ENCODE measurements at places on chromosomes 16 and 17.
A peak's percentile ranks its signal among the peaks of the same experiment; 100 is the strongest.

- no peak for DNase-seq
Measured at GRCh38 chr17:46983782-46984181, 4.7 kb upstream of the RPRML start.

DNA sequence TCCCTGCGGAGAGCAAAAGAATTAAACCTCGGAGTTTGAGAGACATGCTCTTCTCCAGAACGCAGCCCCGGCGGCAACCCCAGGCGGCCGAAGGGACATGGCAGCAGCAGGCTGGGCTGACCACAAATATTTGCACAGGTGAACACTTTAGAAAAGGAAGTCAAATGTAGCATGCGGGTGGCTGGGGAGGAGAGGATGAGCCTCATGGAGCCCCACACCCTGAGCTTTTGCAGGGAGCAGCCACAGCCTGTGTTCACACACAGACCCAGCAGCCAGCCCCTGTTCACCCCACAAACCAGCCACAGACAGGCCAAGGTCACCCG lies 17.8 kb downstream of the HS3ST6 start:
- DNase-seq: no peak

- no peak for DNase-seq
Measured at GRCh38 chr16:50836121-50836621, 94.3 kb downstream of the CYLD start.

GRCh38 chr16:30637944-30638343 lies 12.8 kb upstream of the PRR14 start:
- no peak for DNase-seq

GRCh38 chr16:56615353-56615752 lies 7.0 kb downstream of the MT2A start:
- no peak for DNase-seq

GRCh38 chr17:79220713-79221291 lies 146.2 kb downstream of the ENGASE start:
- no peak for DNase-seq

- no peak for DNase-seq
Measured at GRCh38 chr16:50259334-50260205, 6.8 kb upstream of the ADCY7 start.

DNA sequence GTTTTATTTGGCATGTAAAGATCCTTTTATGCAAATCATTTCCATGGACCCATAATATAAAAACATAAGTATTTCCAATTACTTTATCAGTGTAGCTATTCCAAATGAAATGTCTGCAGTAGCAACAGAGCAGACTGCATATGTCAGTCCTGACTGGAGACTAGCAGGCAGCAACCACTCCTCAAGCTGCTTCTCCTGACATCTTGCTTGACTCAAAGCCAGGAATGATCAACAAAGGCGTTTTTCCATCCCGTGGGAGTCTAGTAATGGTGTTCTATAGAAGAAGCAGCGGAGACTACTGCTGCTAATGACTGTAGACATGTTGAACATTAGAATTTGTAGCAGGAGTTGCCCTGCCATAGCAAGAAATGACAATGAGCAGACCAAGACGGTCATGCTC lies 73.2 kb upstream of the AKTIP start:
- DNase-seq: no peak

DNA sequence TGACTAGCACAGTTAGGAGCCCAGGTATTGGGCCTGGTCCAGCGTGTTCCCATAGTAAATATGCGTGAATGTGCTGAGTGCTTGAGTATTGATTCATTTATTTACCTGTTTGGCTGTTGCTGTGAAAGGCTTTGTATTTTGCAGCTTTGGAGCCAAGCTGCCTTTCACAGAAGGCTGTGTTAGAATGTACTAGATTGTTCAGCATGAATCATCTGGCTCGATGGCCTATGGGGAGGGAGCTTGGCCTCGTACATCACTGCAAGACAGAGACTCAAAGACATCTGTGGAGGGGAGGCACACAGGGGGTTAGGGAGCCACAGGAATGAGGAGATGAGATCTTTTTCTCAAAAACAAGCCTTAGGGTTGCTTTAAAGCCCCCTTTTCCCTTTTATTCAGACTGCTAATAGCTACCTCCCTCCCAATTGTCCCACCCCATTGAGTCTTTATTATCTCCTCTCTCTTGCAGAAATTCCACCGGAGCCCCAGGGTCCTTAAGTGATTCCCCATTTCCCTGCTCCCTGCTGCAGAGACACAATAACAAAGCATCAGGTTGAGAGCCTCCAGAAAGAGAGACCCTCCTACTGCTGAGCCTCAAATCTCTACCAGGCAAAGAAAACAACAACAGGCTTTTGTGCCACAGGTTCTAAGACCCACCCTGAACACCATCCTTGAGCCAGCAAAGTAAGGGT lies 307.2 kb downstream of the ABCC12 start:
- no peak for DNase-seq

DNA sequence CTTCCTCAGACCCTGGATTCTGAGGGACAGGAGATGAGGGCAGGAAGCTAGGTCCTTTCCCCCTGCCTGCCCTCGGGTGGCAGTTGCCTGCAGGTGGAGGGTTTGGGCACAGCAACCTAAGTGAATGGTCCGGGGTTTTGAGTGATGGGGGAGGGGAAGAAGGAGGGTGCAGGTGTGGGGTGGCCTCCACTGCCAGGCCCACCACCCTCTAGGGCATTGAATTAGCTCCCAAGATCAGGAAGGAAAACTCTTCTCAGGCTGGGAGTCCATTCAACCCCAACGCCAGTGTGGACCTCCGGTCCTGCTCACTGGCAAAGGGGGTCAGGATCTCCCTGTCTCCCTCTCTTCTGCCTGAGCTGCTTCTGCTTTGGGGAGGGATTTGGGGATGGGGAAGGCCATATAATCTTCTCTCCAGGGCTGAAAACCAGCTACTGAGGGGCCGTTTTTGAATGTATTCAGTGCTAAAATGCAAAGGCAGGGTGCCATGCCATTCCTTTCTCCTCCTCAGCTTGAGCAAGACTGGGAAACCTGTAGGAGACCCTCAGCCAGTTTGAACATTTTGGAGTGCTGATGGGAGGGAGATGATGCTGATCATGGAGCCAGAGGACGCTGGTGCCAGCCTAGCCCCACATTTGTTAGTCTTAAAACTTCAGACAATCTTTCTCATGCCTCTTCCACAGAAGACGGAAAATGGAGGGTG lies 18.8 kb downstream of the GRB7 start:
- no peak for DNase-seq

- no peak for DNase-seq
Measured at GRCh38 chr17:9021158-9021991, at the start of gene NTN1. Gene NTN1, plus strand, starts transcription at chr17:9021510. Its CDS starts 864 bp downstream, at chr17:9022374.

GRCh38 chr16:81826523-81826922 lies 47.4 kb downstream of the PLCG2 start:
- no peak for DNase-seq

- DNase-seq: no peak
Measured at GRCh38 chr17:12342609-12343435, 322.1 kb downstream of the MAP2K4 start.

- DNase-seq: no peak
Measured at GRCh38 chr16:82684256-82684655, 57.5 kb downstream of the CDH13 start.

- no peak for DNase-seq
Measured at GRCh38 chr17:46991617-46992016, 12.6 kb upstream of the RPRML start.

DNA sequence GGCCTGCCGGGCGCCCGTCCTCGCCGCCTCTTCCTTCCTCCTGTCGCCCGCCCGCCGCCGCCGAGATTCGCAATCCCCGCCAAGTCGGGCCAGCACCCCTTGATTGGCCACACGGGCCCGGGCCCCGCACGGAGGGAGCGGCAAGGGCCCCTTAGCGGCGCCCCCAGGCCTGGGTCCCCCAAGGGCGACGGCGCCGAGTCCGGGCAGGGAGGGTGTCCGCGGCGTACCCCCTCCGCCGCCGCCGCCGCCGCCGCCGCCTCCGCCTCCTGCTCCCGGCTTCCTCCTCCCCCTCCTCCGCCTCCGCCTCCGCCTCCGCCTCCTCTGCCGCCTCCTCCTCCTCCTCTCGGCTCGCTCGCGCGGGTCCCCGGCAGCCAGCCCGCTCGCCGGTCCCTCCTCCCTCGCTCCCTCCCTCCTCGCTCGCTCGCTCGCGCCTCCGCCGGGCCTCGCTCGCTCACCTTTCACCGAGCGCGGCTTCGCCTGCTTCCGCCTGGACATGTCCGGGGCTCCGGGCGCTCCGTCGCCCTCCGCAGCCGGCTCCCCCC lies 561 bp downstream of the ZNF423 start:
- DNase-seq: peak; percentile 15

DNA sequence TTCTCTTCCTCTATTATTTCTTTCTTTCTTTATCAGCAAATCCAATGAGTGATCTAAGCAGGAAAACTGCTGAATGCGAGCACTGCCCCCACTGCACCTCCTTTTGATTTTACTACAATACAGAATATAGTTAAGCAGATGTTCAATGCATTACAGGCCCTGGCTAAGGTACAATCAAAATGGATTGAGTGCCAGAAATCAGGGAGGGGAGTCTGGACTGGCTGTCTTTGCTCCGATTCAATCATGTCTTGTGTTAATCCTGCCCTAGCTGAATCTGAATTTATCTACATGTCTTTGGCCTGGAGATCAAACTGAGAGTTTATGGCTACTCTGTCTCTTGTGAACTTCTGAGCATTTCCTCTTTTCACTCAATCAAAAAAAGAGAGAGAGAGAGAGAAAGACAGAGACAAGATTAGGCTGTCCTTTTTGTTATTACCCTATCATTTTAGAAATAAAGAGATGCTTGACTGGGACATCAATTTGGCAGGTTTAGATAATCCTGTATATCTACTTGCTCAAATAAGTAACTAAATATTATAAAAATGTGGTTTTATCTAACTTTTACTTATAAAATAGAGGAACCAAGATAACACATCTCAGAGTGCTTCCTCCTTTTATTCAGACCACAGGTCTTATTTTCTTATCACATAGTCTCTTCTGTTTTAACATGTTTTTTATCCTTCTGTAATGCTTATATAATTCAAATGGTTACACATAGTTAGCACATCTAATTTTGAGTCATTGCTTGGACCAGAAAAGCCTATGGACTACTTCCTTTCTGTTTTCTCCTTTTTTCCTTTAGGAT lies 656.2 kb downstream of the KCNJ2 start:
- DNase-seq: no peak

DNA sequence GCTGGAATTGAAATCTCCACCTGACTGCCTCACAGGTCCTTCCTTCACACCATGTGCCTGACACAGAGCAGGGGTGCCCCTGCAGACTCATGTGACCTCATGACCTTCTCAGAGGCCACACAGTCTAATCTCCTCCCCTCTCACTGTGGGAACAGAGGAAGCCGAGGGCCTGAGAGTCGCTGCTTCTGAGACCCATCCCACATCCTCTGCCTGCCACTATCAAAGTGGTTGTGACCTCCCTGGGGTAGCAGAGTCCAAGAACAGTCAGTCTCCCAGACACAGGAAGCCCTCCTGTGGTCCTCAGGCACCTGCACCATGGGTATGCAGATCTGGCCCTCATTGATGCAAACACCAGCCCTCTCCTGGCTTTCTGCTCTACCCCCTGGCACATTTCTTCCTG lies 78.5 kb downstream of the RAB11FIP4 start:
- no peak for DNase-seq

- no peak for DNase-seq
Measured at GRCh38 chr16:10665166-10665565, 29.6 kb downstream of the TEKT5 start.

DNA sequence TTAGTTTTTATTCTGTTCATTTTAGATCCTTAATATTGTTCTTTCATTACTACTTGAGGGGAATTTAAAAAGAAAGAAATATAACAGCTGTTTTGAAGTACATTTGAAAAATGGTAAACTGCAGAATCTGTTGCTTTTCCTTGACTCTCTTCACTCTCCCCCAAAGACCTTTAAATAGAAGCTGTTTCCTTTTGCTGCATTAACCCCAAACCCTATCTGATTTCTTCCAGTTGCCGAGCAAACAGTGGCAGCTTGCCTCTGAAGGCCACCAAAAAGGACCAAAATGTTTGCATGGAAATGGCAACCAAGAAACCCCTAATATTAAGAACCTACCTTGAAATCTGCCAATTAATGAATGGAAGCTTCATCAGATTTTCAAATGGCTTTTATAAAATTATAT lies 37.1 kb downstream of the PRKCA start:
- no peak for DNase-seq

DNA sequence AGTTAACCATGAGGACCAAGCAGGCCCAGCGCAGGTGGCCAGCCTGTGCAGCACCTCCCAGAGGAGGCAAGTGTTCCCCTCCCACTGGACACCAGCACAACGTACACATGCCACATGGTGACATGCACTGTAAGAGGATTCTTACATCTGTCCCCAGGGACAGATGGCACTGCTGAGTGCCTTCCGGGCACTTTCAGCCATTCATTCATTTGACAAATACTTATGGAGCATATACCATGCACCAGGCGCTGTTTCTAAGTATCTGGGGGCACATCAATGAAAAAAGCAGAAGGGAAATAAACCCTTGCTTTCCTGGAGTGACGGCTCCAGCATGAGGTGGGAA lies 79.6 kb downstream of the GAS7 start:
- DNase-seq: no peak

DNA sequence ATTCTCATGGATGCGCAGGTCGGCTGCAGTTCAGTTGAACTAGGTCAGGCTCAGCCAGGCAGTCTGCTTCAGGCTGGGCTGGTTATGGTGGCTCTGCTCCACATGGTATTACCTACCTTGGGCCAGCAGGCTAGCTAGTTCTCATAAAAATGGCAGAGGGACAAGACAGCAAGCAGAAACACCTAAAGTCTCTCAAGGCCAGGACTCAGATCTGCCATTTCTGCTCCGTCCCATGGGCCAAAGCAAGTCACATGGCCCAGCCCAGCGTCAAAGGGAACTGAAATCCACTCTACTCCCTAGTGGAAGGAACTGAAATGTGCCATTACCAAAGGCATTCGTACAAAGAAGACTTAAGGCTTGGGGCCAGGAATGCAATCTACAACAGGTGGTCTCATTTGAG lies 160.0 kb downstream of the TMEM132E start:
- no peak for DNase-seq

- DNase-seq: no peak
Measured at GRCh38 chr16:75130150-75130771, 13.7 kb upstream of the LDHD start.

GRCh38 chr17:81434072-81434471 lies 38.8 kb downstream of the BAHCC1 start:
- DNase-seq: no peak

DNA sequence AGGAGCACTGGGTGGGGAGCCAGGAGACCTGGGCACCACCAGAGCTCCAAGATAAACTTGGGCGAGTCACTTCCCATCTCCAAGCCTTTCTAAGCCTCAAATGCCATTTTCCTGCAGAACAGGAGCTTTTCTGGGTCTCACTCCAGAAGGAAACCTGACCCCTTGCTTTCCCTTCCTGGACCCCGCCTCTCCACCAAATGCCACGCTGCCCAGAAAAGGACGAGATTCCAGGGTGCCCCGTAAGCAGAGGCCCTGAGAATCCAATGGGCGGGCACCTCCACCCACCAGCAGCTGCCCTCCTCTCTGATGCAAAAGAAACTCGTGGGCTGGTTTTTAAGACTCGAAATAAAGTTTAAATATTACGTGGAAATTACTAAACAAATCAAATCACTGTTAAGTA lies 31.3 kb downstream of the ZNF423 start:
- DNase-seq: no peak
